ENCODE measurements at places on chromosomes 12 and 14.

DNA sequence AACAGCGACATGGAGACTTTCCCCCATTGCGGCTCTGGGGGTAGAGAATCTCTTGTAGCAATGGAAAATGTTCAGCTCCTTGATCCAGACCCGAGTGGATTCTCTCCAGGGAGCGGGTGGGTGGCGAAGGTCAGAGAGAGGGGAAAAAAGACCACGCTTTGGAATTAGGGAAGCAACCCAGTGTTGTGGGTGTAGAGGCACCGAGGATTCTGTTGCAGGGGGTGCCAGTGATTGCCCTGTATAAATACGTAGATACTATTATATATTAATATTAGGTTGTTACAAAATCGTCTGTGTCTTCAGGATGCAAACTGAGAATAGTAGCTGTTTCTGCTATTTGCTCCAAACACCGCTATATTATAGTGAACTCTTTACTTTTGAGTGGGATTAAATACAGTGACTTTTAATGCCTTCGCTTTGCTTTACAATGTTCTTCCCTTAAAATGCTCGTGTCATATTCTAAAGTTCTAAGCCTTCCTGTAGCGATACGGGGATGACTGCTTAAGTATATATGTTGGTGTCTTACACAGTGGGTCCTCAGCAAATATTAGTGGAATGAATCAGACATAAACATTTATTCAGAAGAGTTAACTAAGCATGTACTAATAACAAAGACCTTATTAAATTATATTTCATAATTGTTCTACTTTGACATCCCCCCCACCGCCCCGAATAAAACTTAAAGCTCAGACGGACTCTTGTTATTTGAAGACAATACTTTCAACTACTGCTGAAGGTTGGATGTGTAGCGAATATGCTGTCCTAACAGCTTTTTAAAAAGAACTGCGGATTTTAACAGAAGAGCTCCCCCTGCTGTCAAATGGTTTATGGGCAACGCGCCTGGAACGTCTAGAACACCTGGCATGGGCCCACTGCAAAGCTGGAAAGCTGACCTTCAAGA lies 136.4 kb upstream of the KRAS start:
- DNase-seq: peak; percentile 54

GRCh38 chr12:43883748-43884147 lies 47.9 kb downstream of the TMEM117 start:
- no peak for DNase-seq

- no peak for DNase-seq
These were observed 256.2 kb upstream of the CPNE8 start for GRCh38 chr12:39161465-39162085.

DNA sequence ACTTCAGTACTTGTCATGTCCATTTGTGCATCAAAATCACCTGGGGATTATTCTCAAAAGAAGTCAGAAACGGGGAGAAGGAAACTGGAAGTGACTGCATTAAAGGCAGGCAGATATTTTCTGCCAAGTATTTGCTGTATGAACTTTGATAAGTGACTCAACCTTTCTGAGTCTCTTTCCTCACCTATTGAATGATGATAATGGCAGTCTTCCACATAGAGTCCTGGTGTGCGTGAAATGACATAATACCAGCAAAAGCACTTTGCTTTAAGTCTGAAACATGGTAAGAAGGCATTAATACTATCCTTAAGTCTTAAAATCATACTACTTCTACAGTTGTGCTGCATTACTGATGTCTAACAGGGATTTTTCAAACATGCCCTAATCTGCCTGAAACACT lies 278.5 kb downstream of the ADAMTS20 start:
- DNase-seq: no peak

GRCh38 chr14:101500061-101500460 lies 61.2 kb upstream of the DIO3 start:
- DNase-seq: no peak

- no peak for DNase-seq
These were observed 115.2 kb upstream of the BCAT1 start for GRCh38 chr12:25063873-25064628.

GRCh38 chr14:86902176-86902950 lies 1090.6 kb downstream of the GALC start:
- DNase-seq: no peak

GRCh38 chr12:96864335-96864734 lies 42.7 kb upstream of the NEDD1 start:
- DNase-seq: no peak

DNA sequence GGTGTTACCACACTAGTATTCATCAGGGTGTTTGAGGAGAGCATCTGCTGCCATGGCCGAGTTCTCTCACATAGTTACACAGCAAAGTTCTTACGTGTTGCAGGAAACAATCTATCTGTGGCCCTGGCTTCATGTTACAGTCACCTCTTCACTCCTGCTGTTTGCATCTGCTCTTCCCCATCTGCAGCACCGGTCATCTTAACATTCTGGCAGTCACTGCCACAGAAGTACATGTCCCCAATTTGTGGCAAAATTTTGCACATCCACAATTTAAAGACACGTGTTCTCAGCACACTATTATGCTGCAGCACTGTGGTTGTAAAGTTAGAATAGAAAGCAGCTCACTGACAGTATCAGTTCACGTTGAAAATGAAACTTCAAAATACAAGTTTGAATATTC lies 23.2 kb downstream of the MAPK1IP1L start:
- no peak for DNase-seq

GRCh38 chr14:88864198-88864597 lies 39.7 kb downstream of the TTC8 start:
- DNase-seq: no peak

GRCh38 chr12:120856980-120857379 lies 47.2 kb downstream of the SPPL3 start:
- DNase-seq: peak; percentile 24

GRCh38 chr14:56894591-56894991 lies 84.3 kb upstream of the OTX2 start:
- no peak for DNase-seq

- no peak for DNase-seq
These were observed 3.8 kb upstream of the NUMB start for GRCh38 chr14:73462048-73462715.

DNA sequence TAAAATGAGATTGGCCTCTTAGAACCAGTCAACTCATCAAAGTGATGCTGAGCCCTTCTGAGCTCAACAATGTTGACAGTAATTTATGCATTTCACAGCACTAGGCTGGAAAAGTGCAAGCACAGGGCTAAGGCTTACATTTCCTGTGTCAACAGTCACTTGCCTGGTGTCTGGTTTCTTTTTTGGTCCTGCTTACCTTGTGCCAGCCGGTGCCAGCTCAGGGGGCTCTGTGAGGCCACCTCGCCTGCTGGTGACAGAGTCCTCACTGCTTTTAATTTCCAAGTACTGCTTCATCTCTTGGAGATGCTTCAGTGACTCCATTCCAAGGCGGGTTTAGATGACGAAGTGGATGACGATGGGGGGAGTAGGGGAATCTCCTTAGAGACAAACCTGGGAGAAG lies 53.1 kb upstream of the KCNA1 start:
- no peak for DNase-seq

- DNase-seq: no peak
These were observed 80.0 kb upstream of the EGLN3 start for GRCh38 chr14:34030864-34031263.

DNA sequence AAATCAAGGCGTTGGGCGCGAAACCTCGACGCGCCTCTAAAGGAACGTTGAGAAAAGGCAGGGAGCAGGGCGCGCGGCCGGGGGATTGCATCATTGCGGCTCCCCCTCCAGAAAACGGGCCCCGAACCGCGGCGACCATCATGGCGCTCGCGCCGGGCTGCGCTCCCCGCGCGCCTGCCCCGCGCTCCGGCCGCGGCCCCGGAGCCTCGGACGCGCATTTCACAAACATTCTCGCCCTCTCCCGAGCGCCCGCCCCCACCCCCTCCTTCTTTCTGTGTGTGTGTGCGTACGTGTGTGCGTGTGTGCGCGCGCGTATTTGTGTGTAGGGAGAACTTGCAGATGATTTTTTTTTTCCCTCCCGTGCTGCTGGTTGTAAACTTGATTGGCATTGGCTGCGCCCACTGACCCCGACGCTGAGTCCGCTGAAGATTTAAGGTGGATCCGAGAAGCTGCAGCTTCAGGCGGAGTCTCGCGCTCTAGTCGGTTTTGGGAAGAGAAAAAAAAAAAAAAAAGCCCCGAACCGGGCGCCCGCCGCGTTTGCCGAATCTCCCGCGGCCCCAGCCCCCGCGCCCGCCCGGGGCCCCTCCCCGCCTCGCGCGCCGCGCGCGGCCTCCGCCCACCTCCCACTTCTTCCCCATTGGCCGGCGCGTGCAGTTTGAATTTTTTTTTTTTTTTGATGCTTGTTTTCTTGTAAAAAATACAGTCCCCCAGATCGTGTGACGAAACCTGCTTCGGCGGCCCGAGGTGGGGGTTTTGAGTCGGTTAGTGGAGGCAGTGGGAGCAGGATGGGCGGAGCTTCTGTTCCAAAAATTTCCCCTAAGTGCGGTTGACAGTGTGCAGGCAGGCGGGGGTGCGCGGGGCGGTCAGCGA lies 8.2 kb downstream of the CDKN1B start:
- DNase-seq: peak; percentile 97

DNA sequence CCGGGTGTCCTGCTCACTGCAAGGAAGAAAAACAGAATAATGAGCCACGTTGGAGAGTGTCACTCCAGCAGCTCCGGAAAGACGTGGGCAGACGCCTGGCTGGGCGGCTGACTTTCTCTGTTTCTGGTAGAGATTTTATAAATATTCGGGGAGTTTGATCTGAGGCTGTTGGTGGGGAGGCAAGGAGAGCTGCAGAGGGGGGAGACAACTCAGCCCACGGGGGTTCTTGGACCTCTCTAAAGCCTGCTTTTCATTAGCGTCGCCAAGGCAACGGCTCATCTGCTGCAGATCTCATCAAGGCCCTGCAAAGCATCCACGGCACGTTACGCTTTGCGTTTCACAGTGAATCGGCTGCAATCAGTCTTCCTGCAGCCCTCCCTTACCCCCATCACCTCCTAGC lies 207.2 kb downstream of the ZFP36L1 start:
- no peak for DNase-seq

DNA sequence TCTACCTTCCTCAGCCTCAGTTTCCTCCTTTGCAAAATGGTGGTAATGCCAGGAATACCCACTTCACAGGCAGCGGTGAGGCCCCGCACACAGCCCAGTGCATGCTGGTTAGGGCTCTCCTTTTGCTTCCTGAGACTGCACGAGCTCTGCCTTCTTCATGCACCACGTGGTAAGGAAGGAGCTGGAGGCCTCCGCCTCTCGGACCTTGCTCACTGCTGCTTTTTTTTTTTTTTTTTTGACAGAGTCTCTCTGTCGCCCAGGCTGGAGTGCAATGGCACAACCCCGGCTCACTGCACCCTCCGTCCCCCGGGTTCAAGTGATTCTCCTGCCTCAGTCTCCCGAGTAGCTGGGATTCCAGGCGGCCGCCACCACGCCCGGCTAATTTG lies 18.1 kb downstream of the TAMALIN start:
- no peak for DNase-seq

GRCh38 chr14:100321473-100322137 lies 1.5 kb upstream of the SLC25A47 start:
- no peak for DNase-seq

GRCh38 chr12:19498099-19498498 lies 58.8 kb downstream of the AEBP2 start:
- DNase-seq: no peak

DNA sequence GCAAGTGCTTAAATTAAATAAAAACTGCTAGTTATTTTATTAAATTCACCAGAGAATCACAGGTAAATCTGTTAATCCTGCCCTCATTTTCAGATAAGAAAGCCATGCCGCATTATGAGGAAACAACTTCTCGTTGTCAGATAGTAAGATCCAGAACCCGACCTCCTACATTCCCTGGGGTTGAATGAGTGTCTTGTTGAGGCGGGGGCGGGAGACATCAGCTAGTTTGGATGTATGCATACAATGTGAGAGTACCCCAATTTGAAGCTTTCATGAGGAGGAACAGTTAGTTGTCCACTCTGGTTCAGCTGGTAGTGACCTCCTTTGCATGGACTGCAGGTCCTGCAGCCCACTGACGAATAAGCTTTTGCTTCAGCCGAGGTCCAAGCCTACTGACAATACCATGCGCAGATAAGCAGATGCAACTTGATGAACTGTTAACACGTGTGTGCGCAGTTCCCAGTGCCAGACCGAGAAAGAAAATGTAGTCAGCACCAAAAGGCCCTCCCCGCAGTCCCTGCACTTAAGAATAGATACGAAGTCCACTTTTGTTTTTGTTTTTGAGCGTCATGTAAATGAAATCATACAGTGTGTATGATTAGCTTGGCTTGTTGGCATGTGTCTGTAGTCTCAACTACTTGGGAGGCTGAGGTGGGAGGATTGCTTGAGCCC lies 34.9 kb downstream of the EVL start:
- DNase-seq: no peak

- DNase-seq: no peak
These were observed 4.7 kb upstream of the TMEM229B start for GRCh38 chr14:67493092-67493717.

- DNase-seq: peak; percentile 21
These were observed 6.1 kb downstream of the CCDC184 start for GRCh38 chr12:48189331-48190125.

DNA sequence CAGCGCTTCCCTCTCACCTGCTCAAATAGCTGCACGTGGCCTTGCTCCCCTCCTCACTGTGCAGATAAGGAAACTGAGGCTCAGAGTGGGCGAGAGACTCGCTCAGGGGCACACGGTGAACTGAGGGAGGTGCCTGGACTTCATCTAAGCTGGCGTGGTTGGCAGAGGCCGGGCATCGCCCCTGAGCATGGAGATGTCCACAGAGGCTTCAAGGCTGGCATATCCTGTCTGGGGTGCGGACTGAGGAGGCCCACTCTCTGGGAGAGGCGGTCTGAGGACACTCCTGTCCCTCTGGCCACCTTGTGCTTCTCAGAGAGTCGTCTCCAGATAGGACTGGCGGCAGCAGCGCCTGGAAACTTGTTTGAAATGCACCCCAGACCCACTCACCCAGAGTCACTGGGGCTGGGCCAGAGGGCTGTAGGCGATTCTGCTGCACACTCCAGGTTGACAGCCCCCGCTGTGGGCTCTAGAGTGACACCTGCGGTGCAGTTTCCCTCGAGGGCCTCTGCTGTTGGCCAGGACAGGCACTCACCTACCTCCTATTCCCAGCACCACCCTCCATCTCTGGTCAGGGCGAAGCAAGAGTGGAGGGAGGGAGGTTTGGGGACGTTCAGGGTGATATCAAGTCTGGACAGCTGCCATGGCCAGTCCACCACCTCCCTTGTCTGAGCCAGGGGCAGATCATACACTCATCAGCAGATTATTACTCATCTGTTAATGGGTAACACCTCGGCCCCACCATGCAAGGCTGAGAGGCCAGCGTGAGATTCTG lies 11.2 kb upstream of the LBHD2 start:
- no peak for DNase-seq

DNA sequence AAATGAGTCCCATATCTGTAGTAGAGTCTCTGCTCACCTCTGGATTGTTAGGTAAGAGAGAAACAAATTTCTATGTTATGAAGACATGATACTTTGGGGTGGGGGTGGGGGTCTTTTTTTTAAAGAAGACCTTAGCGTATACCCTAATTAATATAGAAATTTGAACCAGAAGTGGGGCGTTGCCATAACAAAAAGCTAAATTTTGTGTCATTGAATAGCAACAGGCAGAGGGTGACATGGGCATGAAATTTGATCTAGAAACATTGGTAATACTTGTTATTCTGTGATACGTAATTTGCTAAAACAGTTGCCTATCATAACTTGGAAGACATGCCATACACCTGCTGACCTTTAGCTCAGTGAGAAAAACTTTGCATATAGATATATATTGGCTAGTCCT lies 92.3 kb upstream of the SLC38A2 start:
- DNase-seq: no peak

- DNase-seq: no peak
These were observed 11.7 kb upstream of the RPS6KL1 start for GRCh38 chr14:74934476-74935359.

GRCh38 chr14:75068294-75069120 lies 934 bp upstream of the ZC2HC1C start:
- DNase-seq: no peak

GRCh38 chr14:68893566-68893965 lies 85.5 kb downstream of the ACTN1 start:
- DNase-seq: no peak

All from bone marrow (tissue), 2 donors.